ENCODE measurements at places on chromosomes 12 and 14.

DNA sequence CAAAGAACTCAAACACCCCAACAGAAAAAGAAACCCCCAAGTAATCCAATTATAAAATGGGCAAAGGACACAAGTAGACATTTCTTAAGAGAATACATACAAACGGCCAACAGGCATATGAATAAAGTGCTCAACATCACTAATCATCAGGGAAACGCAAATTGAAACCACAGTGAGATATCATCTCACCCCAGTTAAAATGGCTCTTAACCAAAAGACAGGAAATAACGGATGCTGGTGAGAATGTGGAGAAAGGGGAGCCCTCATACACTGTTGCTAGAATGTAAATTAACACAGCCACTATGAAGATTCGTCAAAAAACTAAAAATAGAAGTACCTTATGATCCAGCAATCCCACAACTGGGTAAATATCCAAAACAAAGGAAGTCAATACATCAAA, 52.4 kb downstream of the CLMN start:
- DNase-seq = no peak

DNA sequence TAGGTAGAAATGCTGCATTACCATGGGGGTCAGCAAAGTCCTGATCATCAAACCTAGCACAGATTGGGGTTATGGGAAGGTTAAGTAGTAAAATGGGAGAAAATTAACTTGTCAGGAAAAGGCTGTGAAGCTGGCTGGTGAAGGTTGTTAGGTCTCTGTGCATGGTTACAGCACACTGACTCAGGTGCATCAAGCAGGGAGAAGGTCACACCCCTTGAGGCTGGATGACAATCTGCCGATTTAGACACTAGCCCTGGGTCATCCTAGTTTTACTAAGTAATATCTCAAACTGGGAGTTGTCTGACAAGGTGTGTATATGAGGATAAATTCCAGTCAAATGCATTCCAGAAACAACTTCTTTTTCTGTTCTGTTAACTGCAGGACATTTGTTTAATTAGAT, 271.1 kb upstream of the LRIG3 start:
- no peak for DNase-seq

DNA sequence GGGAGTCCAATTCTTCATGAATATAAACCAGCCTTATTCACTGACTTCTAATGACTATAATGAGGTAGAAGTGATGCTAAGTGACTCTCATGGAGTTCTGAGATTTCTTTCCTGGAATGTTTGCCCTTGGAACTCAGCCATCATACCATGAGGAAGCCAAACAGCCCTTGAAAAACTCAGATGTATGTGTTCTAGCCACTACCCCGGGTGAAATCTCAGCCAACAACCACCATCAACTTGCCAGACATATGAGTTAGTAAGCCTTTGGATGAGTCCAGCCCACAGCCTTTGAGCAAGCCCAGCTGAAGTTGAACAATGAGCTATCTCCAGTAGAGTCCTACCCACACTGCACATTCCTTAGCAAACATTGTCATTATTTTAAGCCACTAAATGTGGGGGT, 149.5 kb downstream of the SLC6A15 start:
- DNase-seq = no peak

DNA sequence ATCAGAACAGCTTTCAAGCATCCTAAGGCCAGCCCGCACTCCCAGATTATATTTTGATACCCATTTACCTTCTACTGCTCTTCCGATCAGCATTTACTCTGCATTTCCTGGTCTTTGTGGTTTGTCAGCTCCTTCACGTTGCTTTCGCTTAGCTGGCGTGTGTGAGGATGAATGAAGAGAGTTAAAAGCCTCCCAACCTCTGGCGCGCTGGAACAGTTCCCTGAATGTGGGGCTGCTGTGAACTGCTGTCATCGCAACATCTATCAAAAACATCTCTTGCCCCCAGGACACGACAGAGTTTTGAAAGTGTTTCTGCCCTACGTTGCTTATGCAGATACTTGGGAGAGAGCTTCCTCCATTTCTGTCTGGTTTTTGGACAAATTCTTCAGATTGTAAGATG, 129.2 kb downstream of the KCNA5 start:
- DNase-seq = no peak

GRCh38 chr12:74988156-74988555, 221.5 kb downstream of the KCNC2 start:
- DNase-seq = no peak

- no peak for DNase-seq
Observed at GRCh38 chr14:106610691-106611090, 1084.3 kb downstream of the TMEM121 start.

GRCh38 chr14:90627478-90627877, 188.8 kb downstream of the TTC7B start:
- DNase-seq = no peak

- no peak for DNase-seq
Observed at GRCh38 chr12:72144553-72144952, 127.6 kb upstream of the TRHDE start.

- no peak for DNase-seq
Observed at GRCh38 chr14:55389330-55389729, 22.3 kb downstream of the ATG14 start.

GRCh38 chr14:35747379-35747778, 61.7 kb downstream of the RALGAPA1 start:
- no peak for DNase-seq

DNA sequence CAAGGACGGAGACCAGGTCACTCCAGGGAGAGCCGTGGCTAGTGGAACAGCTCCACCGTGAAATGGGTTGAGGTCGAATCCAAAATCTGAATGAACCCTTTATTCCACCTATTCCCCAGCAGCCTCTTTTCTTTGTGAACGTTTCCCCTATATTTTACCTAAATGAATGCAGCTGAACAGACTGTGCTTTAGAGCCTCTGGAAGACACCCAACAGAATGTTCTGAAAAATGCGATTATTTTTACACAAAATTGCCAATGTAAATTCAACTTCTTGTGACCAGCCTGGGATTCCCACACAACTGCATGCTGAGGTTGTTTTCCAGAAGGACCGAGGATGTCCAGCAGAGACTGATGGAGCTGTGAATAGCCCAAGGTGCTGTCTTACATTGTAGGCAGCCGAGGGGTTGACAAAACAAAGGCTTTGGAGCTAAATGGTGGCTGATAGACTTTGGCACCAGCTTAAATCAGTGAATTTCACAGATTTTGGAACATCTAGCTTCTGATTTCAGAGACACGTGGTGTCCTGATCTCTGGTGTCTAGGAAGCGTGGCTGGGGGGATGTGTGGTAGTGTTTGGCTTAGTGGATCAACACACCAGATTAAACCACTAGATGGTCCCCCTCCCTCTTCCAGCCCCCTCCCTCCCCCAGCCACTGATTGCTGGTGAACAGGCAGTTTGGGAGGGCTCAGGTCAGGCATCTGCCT, 150.4 kb downstream of the ZNF664 start:
- DNase-seq = no peak

- no peak for DNase-seq
Observed at GRCh38 chr12:131204416-131205274, 250.9 kb downstream of the ADGRD1 start.

- DNase-seq = no peak
Observed at GRCh38 chr14:101241807-101242278, 319.5 kb upstream of the DIO3 start.

Data from stimulated activated CD4-positive, alpha-beta T cell treated with anti-CD3 and anti-CD28 coated beads, TNF-alpha, amount 100 ng/mL, for 4 hours (primary cell).